ENCODE measurements at places on chromosomes 7 and 10.

GRCh38 chr10:87927091-87927490 is 63.7 kb downstream of the PTEN start:
- no peak for DNase-seq

DNA sequence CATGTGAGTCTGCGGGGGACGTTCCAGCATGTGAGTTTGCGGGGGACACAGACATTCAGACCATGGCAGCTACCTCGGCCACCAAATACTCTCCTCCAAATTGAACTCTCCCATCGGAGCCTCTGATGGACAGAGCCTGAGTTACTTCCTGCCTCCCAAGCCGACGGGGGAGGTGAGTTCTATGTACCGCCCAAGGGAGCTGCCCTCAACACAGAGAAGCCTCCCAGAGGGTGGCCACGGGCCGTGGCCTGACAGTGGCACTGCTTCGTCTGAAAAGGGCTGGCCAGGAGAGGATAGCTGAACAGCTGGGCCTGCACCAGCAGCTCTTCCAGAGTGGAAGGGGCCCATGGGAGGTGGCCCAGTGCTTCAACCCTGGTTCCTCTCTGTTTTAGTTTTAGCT is 274.5 kb upstream of the PPP2R2D start:
- no peak for DNase-seq

DNA sequence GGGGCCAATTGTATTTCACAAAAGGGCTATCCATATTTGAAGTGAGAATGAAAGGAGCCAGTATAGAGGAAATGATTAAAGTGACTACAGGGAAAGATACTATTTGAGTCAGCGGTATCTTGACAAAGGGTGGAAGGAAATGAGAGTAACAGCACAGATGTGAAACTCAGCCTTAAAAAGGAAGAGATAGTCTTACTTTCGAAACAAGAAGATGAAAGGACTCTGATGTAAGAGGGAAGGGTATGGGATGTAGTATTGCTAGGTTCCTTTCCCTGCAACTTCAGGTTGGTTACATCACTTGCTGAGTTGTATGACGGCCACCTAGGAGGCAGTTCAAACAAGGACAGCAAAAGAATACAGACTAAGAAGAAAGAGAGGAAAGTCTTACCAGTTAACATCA is 13.7 kb downstream of the CISD1 start:
- no peak for DNase-seq

DNA sequence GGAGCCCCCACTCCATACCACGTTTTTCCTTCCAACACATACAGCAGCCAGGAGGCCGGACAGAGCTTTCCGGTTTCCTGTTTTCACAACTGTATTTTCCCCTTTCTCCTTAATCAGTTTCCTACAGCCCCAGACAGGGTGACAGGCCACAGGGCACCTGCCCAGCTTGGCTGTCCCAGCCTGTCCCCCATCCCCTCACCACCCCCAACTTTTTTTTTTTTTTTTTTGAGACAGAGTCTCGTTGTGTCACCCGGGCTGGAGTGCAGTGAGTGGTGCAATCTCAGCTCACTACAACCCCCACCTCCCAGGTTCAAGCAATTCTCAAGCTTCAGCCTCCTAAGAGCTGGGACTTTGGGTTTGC is 10.3 kb upstream of the HSPB1 start:
- no peak for DNase-seq

DNA sequence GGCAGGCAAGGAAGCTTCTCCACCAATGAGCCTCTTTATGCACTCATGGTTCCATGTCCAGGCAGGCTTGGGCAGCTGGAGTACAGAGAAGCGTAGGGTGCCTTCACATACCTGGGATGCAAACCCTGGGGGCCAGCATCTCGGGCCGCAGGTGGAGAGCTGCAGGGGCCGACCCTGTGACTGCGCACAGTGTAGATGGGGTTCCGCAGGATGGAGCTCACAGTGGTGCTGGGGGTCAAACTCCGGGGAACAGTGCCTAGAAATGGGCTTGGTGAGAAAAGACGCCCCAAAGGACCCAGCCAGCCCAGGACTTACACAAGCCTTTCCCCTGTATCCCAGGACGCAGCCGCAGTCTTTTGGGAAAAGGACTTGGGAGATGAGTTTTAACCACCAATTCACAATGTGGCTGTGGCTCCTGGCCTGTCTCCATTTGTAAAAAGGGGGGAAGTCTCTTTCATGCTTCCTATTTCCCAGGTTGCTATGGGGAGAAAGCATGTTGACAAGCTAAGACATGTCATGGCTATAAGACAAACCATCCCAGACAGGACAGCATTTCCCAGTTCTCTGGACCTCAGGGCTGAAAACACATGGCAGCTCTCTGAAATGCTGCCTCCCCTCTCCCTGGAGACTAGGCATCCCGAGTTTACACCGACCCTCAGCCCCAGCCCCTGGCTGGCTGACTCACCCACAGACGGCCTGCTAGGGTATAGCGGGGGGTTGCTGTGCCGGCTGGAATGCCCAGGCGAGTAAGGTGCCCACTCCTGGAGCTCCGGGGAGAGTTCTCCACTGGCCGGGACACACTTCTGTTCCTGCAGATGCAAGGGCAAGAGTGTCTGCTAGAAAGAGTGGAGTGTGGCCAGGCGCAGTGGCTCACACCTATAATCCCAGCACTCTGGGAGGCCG is 107.1 kb downstream of the DLG5 start:
- no peak for DNase-seq

- DNase-seq: peak; percentile 10
Observed at GRCh38 chr10:8416192-8416701, 361.8 kb downstream of the GATA3 start.

GRCh38 chr10:14478201-14478600 is 147.5 kb upstream of the FRMD4A start:
- DNase-seq: no peak

DNA sequence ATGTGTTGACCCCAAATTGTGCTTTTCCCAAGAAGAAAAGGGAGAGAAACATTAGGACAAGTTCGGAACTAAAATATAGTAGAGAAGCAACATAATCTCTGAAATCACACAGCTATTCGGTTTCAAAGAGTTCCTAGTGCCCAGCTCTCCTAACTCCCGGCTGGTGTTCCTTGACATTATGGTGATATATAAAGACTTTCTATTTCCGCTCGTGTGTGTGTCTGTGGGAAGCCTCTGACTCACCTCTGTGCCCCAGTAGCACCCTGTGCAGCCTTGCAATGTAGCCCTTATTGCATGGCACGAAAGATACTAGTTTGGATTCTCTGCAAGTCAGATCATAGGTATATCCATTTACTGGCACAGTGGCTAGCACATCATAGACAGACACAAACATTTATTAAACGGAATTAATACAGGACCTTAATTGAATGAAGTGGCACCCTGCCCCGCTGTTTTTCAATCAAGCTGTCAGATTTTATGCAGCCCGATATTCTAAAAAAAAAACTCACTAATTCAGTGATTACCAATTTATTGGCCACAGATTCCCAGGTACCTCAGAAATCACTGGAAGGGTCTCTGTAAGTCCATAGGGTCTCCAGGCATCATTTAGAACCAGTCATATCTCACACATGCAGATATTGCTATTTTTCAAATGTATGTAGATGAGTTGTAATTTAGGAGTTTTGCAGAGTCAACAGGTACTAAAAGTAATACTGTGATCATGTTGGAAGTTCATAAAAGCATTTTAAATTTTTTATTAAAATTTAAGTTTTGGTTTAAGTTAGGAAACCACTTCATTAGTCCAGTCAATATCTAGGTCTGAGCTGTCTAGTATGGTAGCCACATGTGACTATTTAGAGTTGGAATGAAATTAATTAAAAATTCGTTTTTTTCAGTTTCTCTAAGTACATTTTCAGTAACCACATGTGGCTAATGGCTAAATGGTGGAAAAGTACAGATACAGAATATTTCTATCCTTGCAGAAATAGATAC is 43.3 kb downstream of the SFTPD start:
- no peak for DNase-seq

DNA sequence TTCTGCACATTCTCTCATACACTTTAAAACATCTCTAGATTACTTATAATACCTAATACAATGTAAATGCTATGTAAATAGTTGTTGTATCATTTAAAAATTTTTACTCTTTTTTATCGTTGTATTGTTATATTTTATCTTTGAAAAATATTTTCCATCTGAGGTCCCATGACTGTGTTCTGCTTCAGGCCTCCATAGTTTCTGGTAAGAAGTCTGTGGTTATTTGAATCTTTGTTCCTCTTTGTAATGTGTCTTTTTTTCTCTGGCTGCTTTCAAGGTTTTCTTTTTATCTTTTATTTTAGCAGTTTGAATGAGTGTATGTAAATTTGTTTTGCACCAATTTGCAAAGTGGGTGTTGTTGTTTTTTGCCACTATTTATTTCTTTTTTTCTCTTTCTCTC is 263.1 kb downstream of the RPS24 start:
- DNase-seq: no peak

- no peak for DNase-seq
Observed at GRCh38 chr10:92696606-92697383, 7.0 kb downstream of the HHEX start.

DNA sequence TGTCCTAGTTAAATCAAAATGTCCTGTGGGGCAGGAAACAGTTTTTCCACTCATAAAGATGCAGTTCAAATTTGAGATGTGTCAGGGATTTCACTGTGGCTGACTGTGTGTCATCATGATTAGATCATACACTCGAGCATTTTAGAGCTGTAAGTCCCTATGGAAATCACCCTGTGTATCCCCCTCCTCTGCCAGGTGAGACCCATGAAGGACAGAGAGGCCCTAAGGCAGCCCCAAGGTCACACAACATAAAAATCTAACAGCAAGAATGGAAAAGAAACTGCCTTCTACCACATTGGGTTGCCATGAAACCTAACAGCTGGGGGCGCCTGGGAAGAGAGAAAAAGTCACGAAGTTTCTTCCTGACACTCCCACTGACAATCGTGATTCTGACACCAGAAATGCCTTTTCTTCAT is 135.8 kb downstream of the KCNMA1 start:
- DNase-seq: no peak

DNA sequence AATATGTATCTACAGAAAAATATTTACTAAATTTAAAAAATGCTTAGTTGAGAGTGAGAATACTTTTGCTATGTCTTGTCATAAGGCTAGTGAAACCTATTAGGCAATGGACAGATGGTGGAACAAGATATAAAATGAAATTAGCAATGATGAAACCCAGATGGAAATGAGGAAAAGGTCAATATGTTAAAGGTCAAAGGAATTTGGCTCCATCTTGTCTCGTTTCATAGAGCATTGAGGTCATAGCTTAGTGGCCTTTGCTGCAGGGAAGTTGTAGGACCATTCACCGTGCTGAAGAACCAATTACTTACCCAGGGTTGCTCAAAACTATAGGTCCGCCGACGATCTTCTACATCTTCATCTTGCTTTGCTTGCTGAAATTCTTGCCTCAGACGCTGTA is 683.9 kb downstream of the PARD3 start:
- no peak for DNase-seq

- DNase-seq: no peak
Observed at GRCh38 chr10:90872648-90873020, 860 bp downstream of the RPP30 start.

DNA sequence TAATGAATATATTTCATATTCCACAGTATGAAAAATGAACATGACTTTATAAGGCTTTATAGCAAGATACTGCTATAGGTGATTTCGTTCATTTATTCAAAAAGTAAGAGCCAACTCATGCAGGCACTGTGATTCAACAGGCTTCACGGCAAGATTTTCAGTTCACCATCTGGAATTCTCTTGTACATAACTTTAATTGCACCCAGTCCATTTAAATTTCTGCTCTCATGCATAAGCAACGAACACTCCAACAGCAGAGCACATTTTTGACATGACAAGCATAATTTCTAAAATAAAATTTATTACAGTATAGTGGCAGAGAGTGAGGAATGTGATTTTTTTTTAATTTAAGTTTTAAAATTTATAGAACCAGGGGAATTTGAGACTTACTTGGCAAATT is 436.1 kb downstream of the PHTF2 start:
- DNase-seq: no peak

DNA sequence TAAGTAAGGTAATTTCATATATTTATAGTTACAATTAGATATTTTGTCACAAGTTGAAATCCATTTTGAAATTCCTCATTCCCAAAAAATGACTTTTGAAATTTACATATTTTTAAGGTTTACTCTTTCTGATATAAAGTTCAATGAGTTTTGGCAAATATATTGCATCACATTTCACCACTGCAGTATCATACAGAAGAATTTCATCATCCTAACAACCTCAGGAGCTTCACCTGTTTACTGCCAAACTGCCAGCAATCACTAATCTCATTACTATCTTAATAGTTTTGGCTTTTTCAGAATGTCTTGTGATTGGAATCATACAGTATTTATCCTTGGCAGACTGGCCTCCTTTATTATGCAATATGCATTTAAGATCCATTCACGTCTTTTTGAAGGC is 1578.9 kb downstream of the REEP3 start:
- DNase-seq: no peak

DNA sequence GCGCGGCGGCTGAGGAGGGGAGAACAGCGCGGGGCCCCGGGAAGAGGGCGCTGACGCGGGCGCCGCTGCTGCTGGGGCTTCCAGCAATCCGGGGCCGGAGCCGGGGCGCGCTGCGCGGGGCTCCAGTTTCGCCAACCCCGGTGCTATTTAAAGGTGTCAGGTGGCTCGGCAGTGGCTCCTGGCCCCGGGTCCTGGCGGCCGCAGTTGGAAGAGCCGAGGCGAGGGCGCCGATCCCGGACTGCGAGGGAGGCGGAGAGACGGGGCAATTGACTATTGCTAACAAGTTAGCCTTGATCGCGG is 347 bp downstream of the LBX1 start:
- no peak for DNase-seq

DNA sequence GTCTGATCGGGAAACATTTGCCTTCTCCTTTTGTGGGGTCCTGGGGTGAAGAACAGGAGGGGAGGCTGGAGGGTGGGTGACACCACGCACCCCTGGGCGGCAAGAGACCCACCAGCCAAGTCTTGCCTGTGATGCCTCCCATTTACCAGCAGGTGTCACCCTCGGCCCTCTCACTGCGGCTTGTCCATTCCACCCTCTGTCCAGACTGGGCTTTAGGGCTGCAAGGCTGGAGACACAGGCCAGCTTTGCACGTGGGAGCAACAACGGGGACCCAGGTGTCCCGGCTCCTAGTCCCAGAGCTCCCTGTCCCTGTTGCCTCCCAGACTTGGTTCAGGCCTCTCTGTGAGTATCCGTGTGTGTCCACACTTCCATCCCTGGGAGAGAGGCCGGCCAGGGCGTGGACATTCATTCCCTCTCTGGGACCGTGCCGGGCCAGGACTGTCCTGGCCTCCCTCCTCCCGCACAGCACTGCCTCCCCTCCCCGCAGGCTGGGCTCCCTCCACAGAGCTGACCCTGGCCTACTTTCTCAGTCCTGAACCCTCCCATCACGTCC is 36.2 kb upstream of the GTF2IRD1 start:
- DNase-seq: peak; percentile 3

DNA sequence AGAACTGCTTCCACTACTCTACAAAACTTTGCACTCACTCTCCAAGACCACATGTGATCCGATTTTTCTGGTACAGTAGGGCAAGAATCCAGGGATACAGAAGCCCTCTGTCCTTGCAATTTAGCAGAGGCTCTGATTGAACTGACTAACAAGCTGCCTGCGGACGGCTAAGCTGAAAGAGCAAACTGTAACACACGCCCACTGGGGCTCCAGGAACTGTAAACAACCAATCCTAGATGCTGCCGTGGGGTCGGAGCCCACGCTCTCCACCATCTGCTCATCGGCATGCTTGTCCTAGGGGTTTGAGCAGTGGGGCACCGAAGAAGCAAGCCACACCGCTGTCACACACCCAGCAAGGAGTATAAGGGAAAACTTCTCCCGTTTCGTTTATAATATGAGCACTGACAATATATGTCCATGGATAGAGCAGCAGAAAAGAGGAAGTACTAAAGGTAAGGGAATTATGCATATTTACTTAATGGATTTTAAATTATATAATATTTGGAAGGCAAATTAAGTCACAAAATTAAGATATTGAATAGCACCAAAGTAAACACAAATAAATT is 634.4 kb upstream of the POT1 start:
- no peak for DNase-seq

- DNase-seq: no peak
Observed at GRCh38 chr7:69588773-69589172, 9.5 kb upstream of the AUTS2 start.
